Uterus (tissue), 4 donors: ENCODE measurements at places on chromosomes 13 and 19. TPM values are rescaled to one million over a fixed set of nuclear protein-coding genes. Genes with fewer than 3 reads are reported as not detected.

Gene FOSB
- 28.6 TPM for total RNA-seq

DNA sequence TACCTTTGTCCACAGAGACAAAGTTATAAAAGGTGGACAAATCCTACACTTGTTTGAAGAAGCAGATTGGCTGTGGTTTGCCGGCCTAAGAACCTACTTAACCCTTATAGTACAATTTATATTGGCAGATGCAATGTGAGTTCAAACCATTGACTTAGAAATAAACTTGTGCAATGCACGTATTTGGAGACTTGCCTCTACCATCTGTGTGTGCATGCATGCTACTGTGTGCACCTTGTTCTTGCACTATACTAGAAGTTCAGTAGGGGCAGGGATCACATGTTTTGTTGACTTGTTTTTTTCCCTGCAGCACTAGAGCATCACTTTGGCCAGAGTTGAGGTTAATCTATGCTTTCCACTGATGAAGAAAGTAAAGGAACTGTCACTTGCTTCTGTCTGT lies 163.1 kb upstream of the SERP2 start:
- DNase-seq: no peak

GRCh38 chr19:46585539-46585938 lies 15.6 kb upstream of the CALM3 start:
- DNase-seq: no peak

DNA sequence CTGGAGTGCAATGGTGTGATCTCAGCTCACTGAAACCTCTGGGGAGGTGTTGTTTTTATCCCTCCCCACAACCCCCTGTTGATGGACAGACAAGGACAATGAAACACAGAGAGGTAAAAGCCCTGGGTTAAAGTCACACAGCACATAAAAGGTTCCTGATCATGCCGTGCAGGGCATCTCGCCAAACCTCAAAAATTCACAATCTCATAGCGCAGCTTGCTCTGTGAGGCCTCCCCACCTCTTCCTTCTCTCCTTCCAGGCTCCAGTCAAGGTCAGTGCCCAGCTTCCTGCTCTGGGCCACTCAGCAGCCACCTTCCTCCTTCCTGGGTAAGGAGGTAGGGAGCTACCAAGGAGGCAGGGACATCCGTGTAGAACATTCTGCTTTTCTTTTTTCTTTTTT lies 2.3 kb downstream of the FUT2 start:
- no peak for DNase-seq

GRCh38 chr19:15292140-15292539 lies 40.2 kb downstream of the BRD4 start:
- DNase-seq: no peak

GRCh38 chr13:43354153-43354945 lies 331.0 kb downstream of the DNAJC15 start:
- no peak for DNase-seq

Gene NLRP9
- total RNA-seq: 0.28 TPM
